ENCODE measurements at places on chromosomes 16 and 17.

- DNase-seq = no peak
Observed at GRCh38 chr16:19062706-19063105, 4.7 kb upstream of the COQ7 start.

DNA sequence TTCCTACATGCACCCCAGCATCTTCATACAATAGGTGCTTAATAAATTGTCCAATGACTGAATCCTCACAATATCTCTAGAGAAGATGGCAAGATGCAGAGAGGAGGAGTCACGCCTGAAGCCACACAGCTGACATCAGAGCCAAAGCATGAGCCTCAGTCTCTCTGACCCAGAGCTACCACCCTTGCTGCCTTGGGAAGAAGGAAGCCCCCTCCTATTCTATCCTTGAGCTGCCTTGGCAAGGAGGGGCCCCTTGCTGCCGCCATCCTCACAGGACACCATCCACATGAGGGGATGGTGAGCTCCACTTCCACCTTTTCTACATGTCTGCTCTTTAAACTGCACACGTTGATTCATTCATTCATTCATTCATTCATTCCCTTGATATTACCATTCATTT lies 37.0 kb upstream of the C16orf78 start:
- DNase-seq = no peak

DNA sequence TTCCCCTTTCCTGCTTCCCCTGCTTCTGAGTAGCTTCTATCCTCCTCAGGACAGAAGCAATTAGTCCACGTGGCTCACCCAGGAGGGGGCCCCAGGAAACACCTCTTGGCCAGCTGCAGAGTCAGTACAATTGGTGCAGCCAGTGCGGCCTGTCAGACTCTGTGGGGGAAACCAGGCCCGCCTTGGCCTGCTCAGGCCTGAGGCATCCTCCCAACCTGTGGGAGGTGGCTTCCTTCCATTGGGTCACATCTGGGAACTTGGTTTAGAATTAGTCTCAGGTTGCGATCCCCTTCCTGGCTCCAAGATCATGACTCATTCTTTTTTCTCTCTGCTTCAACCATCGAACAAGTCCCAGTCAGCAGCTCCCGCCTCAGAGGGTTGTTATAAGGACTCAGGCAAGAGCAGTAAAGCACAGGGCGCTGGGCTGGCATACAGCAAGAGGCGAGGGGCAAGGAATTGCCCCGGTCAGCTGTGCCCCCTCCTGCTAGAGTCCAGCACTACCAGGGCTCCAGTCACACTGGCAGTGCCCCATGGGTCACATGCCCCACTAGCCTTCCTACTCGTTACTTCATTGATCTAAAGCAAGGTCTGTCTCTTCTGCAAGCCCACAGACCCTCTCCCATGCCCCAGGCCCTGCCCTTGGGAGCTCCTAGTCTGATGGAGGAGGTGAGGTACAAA lies 8.1 kb upstream of the EPX start:
- no peak for DNase-seq

GRCh38 chr16:88686439-88687253 lies at the start of gene SNAI3:
Gene SNAI3, minus strand, starts transcription at chr16:88686507. Its CDS starts 101 bp downstream, at chr16:88686406.
- peak; percentile 82 for DNase-seq

- no peak for DNase-seq
Observed at GRCh38 chr17:49976163-49976827, 7.3 kb downstream of the DLX4 start.

GRCh38 chr17:8087075-8087951 lies at the start of gene ALOX12B:
Gene ALOX12B, minus strand, starts transcription at chr17:8087716. Its CDS starts 274 bp downstream, at chr17:8087442.
- no peak for DNase-seq

GRCh38 chr17:16277163-16277562 lies 60.2 kb downstream of the PIGL start:
- no peak for DNase-seq

DNA sequence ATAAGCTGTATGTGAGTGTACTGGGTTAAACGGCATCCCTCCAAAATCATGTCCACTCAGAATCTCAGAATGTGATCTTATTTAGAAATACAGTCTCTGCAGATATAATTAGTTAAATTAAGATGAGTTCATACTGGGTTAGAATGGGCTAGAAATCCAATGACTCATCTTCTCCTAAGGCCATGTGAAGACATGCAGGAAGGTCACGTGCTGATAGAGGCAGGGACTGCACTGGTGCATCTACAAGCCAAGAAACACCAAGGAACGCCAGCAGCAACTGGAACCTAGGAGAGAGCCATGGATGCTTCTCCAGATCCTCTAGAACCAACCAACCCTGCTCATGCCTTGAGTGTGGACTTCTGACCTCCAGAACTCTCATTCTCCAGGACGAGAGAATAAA lies 241.0 kb downstream of the XYLT1 start:
- no peak for DNase-seq

GRCh38 chr17:58513267-58513964 lies 1.0 kb downstream of the MTMR4 start:
- DNase-seq = no peak

Data from T-helper 2 cell (primary cell).